Stimulated activated CD4-positive, alpha-beta T cell treated with anti-CD3 and anti-CD28 coated beads, Interleukin-15, amount 100 ng/mL, for 1 hour (primary cell): ENCODE measurements at places on chromosomes 4 and X.

- DNase-seq: no peak
Observed at GRCh38 chrX:18026166-18026565, 165.1 kb upstream of the RAI2 start.

DNA sequence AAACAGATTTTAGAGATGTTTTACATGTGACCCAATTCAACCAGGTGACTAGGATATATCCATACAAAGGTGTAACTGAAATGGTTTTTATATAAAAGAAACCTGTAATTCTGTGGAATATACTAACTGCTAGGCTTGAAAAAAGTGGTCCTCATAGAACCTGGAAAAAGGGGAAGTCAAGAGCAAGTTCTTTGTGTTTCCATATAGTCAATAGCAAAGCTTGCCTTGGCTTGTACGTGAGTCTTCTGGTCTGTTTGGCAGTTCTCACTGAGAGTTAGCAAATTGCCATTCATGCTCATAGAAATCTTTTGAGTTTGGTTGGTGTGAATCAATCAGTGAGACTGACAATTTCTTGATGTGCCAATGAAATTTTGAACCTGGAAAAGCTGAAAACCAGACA lies 79.4 kb upstream of the SMIM10 start:
- no peak for DNase-seq

GRCh38 chr4:7429069-7429416 lies 5.7 kb downstream of the PSAPL1 start:
- DNase-seq: no peak

DNA sequence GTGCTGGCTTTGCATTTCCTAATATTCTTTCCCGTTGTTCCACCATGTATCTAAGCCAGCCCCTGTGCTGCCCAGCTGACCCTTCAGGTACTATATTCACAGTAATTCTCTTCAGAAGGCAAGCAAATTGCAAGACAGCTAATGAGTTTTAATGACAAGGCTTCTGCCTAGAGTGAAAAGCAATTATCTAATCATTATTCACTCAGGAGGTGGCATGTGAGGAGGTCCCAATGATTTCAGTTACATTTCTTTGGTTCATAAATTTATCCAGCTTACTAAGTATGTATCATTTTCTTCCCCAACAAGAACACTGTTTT lies 123.0 kb downstream of the RASGEF1B start:
- no peak for DNase-seq

DNA sequence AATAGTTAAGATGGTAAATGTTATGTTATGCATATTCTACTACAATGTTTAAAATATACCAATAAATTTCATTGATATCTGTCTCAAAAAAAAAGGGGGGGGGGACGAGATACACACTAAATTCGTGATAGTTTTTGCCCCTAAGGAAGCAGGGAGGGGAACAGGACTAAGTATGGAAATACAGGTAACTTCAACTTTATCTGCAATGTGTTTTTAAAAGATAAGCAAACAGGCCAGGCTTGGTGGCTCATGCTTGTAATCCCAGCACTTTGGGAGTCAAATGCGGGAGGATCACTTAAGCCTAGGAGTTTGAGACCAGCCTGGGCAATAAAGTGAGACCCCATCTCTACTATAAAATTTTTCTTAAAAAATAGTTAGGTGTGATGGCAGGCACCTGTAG lies 13.4 kb upstream of the CLOCK start:
- no peak for DNase-seq

DNA sequence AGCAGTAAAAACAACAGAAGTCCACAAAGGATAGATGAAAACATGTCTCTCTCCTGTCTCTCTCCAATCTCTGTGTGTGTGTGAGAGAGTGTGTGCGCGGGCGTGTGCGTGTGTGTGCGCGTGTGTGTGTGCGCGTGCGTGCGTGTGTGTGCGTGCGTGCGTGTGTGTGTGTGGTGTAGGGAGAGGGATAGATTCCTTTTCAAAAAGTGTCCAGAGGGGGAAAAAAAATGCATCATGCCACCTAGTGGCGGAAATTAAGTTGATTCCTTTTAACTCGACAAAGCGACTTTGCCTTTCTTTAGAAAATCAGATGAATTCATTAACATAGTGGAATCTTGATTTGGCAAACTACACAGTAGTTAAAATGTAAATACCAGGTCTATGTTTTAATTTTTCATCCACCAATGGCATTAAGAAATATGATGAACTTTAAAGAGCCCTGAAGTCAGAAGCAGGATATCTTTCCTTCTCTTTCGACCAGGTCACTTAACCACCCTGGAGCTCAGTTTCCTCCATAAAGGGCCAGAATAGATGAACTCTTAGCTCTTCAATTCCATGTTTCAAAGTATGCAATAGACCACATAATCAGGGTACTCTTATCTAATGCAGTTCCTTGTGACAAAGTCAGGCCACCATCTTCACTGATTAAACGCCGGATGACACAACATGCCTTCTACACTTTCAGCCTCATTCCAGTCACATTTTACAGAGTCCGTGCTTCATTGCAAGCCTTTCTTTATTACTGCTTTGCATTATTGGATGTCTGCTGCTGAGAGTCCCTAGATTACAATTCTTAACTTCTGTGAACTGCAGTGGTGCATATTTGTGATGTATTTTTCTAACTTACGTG lies 162.8 kb downstream of the FBXO8 start:
- DNase-seq: no peak

DNA sequence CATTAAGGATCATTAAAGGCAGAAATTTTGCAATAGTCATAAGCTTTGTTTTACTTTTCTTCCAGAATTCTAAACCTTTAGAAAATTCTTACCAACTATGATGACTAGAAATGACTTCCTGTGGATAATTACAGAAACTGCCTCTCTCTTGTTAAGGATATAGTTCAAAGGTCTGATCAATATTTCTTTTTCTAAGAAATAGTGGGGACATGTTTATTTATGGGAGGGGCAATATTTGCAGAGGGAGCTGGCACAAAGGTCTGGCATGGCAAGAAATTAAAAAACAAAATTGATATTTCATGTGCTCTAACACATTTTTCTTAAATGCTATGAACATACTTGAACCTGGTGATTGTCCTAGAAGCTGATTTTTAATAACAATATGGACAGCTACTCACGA lies 448.9 kb downstream of the KCTD8 start:
- no peak for DNase-seq

GRCh38 chr4:76147454-76148141 lies 599 bp downstream of the NUP54 start:
- DNase-seq: peak; percentile 6

- DNase-seq: no peak
Observed at GRCh38 chrX:12985331-12985730, 10.4 kb downstream of the TMSB4X start.
